K562 (cell line): ENCODE measurements at places on chromosomes 6 and 20.

GRCh38 chr6:97790926-97791590 is 508.0 kb upstream of the MMS22L start:
- no peak for DNase-seq

DNA sequence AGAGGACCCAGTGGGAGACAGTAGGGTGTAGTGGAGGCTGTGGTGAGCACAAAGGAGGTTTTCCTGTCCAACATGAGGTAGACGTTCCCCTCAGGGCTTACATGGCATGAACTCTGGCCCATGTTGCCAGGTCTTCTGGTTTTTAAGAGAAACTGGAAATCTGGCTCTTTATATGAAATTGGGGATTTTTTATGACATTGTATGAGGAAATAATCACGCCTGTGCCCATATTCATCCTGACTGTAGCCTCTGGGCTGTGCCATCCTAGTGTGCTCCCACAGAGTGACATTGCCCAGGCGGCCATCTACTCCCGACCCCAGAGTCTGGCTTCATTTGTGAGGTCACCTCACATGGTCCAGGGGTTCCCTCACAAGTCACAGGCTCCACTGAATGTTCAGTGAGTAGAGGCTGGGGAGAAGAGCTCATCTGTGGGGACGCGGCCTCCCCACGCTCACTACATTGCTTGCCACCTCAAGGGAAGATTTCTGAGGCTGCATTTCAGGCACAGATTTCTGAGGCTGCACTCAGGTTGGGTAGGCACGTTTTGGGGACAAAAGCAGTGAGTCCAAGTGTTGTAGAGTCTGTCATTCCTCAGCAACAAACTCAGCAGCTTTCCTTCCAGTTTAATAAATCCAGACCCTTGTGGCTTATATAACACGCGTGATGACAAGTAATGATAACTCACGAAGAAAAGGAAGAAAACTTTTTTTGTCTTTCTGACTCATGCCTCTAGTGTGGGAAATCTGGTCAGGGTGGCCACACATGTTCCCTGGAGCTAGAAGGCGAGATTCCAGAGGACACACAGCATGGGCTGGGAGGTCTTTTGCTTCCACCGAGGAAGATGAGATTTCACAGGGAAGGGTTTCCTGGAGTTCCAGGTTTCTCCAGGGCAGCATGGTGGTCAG is 41.7 kb downstream of the SLC24A3 start:
- no peak for DNase-seq

GRCh38 chr20:16124911-16125776 is 448.1 kb downstream of the KIF16B start:
- DNase-seq = no peak

- no peak for DNase-seq
These were observed 24.4 kb downstream of the ARG1 start for GRCh38 chr6:131597446-131597845.

- DNase-seq = no peak
These were observed 2.4 kb downstream of the SYNE1 start for GRCh38 chr6:152634773-152635172.

GRCh38 chr20:9235518-9235917 is 166.6 kb downstream of the PLCB4 start:
- no peak for DNase-seq

DNA sequence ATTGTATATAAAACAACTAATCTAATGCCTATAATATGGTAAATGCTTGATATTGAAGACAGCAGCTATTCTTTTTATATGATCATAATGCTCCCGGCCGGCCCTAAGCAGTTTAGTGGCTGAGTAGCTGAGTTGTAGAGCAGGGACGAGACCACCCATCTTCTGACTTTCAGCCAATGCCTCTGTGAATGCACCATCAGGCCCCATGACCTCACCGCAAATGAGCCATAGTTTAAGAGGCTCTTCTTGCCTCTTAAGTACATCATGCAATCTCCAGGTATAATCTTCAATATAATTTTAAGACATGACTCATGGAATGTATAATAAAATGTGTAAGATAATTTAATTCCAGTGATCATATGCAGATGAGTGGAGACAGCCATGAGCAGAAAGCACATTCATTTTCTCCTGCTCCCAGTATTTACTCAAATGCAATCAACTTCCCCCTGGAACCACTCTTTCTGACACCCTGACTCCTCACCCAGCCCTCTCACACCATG is 78.9 kb upstream of the SNX9 start:
- DNase-seq = no peak

DNA sequence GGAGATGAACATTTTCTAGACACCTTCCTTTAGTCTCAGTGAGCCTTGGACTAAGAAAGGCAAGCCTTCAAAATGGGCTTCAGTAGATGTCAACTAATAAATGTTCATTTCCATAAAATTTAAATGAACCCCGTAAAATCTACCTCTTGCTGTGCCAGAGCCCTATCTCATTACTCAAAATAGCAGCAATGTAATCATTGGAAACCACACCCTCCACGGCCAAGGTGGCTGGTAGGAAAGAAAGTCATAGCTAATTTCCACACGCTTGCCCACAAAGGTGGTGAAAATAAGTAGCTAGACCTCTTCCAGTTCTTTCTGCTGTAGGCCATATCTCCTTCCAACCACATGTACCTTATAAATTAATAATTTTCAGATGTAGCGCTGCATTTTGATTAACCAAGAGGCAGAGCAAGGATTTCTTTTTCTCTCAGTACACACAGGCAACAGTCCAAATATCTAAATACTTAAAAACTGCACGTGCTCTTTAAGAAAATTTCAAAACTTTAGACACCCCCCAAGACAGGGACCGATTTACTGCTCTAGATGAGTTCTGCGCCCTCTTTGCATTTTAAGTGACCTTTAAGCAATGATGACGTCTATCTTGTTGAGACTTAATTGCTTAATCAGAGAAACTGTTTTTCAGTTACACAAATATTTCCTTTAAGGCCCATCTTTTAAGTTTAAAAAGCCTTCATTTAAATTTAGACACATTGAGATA is 290.8 kb downstream of the ZNF217 start:
- peak; percentile 30 for DNase-seq

GRCh38 chr6:154261688-154262397 is 94.8 kb downstream of the IPCEF1 start:
- no peak for DNase-seq

GRCh38 chr6:43604174-43604573 is 24.9 kb downstream of the GTPBP2 start:
- DNase-seq = no peak

GRCh38 chr6:15665237-15665636 is 2.4 kb upstream of the DTNBP1 start:
- DNase-seq = no peak

DNA sequence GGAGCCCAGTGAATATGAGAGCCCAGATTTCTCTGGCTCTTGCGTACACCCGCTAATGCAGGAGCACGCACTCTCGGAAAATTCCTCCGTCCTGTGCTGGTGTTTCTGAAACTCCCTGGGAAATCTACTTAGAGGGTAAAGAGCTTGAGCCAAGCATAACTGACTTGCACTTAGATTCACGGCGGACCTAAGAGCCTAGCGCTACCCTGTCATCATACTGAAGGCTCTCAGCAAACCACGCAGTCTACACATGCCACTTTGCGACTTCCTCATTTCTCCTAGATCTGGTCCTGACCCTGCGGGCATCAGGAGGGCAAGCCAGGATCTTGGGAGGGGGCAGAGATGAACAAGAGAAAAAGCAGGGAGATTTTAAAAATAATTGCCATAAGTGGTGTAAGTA is 324.7 kb downstream of the CD83 start:
- DNase-seq = no peak
